SK-MEL-5 (cell line): ENCODE measurements at places on chromosomes 7 and 10.

DNA sequence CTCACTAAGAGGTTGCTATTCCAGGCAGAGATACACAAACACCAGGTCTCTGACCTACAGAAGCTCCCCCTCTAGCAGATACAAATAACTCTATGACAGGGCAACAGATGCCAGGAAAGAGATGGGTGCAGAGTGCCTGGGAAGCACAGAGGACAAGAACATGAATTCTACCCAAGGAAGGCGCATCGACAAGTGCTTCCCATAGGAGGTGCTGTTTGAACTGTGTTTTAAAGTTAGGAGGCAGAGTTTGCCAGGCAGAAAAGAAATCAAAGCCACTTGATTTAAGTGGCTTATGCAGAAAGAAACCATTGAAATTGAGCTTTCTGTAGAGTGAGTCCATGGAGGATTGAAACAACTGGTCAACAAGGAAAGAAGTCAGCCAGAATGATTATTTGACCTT lies 35.3 kb upstream of the EGR2 start:
- peak; percentile 65 for DNase-seq

GRCh38 chr7:45098983-45099839 lies 10.4 kb upstream of the NACAD start:
- no peak for DNase-seq

DNA sequence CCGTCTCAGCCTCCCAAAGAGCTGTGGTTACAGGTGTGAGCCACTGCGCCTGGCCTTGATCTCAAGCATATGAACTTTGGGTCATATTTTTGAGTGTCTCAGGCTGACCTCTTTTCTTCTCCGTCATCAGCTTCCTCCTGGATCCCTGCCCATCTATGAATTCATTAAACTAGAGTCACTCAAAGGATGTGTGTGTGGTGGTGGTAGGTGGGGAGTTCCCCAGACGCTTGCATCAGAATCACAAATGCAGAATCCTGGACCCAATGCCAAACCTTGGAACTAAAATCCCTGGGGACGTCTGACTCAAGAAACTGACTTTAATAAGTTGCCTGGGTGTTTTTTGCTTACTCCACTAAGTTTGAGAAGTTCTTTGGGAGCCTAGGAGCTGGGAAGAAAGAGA lies 6.7 kb upstream of the CREB5 start:
- DNase-seq, result peak; percentile 52

GRCh38 chr7:105876964-105877601 lies 684 bp upstream of the ATXN7L1 start:
- DNase-seq, result peak; percentile 53

GRCh38 chr7:117135553-117135891 lies 182.2 kb downstream of the ST7 start:
- no peak for DNase-seq

DNA sequence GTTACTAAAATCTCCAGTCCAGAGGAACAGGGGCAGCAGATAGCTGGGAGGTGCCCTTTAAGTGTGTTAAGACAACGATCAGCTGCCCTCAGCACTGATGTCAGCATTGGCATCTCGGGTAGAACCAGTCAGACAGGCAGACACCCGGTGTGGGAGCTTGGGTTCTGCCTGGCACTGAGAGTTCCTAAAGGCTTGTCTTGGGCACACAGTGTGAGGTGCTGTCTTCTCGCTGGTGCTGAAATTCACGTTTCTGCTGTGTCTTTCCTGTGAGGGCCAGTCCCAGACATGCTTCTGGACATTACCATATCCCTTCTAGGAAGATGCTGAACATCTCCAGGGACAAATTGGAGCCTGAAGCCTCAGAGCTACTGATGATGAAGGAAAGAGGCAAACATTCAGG lies 156.2 kb downstream of the DNAJB6 start:
- no peak for DNase-seq

GRCh38 chr10:117272195-117273076 lies 31.5 kb downstream of the SLC18A2 start:
- DNase-seq, result no peak

GRCh38 chr7:68971634-68972340 lies 626.5 kb upstream of the AUTS2 start:
- no peak for DNase-seq

GRCh38 chr10:30420266-30420665 lies 13.7 kb upstream of the MAP3K8 start:
- no peak for DNase-seq

DNA sequence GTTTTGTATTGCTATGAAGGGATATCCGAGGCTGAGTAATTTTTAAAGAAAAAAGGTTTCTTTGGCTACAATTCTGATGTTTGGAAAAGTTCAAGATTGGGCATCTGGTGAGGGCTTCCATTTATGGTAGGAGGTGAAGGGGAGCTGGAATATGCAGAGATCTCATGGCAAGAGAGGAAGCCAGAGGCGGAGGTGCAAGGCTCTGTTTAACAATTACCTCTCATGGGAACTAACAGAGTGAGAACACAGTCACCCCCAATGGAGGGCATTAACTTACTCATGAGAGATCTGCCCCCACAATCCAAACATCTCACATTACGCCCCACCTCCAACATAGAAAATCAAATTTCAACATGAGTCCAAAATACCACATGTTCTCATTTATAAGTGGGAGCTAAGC lies 62.0 kb downstream of the AKR1D1 start:
- DNase-seq, result no peak

DNA sequence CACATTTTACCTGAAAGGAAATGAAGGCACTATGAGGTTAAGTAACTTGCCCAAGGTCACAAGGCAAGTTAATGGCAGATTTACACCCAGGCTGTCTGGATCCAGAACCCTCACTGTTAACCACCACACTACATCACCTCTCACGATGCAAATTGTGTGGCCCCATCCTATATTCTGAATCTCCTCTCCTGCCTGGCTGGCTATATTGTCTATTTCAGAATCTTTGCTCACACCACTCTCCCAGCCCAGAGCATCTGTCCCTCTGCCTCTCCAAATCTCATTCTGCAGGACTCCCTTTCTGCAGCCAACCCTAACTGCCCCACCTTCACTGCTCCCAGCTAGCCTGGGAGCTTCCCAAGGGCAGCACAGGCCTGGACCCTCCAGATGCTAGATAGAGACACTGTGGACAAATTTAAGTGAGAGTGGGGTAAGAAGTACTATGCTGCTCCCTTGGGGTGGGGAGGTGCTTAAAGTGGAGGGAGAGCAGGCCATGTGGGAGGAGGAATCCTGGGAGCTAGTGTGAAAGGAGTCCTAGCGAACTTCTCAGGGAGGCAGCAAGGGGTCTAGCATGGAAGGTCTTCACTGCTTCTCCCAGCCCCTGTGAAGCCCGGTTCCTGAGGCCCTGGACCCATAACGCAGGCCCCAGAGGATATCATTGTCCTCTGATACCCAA lies 786 bp downstream of the CUEDC2 start:
- peak; percentile 29 for DNase-seq

- peak; percentile 45 for DNase-seq
These were observed 786 bp downstream of the TAF3 start for GRCh38 chr10:7819121-7819460.

DNA sequence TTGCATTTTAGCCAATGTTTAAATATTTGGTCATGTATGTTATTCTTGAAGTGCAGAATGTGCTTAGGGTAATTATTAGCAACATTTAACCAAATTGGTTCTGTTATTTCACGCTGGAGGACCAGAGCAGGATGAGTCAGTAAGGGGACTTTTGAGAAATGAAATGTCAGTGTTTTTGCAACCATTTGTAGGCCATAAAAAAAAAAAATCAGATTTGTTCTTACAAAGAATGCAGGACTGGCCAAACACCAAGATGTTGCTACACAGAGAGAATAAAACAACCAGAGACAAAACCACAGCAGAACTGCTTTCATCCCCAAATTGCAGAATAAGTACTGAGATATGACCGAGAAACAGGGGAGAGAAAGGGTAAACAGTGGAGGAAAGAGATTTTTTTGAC lies 62.1 kb downstream of the TPST1 start:
- no peak for DNase-seq

DNA sequence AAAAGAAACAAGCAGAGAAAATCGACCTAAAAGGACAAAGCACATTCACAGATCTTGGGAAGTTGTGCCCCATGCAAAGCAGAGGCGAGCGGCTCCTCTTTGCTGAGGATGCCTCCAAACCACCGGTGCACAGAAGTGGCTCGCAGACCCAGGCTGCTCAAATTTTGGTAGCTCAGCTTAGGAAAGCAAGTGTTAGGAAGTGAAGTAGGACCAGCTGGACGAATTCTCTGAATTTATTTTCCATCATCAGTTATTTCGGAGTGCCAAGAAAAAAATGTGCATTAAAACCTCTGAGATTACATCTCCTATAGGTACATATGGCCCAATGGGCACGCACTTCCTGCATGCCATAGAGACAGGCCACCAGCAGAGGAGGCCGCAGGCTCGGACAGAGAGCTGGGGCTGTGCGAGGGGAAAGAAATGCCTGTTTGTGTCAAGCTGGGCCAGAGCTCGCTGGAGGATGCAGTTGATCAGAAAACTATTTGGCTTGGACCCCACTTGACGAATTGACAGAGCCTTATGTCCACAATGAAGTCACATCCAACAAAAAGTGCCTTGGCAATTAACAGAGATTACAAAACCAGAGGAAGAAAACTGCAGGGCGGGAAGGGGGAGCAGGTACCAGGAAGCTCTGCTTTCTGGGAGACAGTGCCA lies 122.3 kb upstream of the LYZL2 start:
- peak; percentile 68 for DNase-seq

DNA sequence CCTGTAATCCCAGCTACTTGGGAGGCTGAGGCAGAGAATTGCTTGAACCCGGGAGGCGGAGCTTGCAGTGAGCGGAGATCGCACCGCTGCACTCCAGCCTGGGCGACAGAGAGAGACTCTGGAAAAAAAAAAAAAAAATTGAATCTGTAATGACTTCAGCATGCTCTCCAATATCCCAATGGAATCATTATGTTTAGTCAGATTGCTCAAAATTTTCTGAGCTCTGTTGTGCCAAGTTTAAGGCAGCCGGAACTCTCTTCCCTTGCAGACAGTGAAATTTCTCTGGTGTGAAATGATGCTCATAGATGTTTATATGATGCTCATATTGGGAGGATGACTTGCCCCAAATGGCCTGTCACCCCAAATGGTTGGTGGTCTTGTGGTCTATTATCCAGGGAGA lies 180.9 kb downstream of the CTTNBP2 start:
- DNase-seq, result no peak

DNA sequence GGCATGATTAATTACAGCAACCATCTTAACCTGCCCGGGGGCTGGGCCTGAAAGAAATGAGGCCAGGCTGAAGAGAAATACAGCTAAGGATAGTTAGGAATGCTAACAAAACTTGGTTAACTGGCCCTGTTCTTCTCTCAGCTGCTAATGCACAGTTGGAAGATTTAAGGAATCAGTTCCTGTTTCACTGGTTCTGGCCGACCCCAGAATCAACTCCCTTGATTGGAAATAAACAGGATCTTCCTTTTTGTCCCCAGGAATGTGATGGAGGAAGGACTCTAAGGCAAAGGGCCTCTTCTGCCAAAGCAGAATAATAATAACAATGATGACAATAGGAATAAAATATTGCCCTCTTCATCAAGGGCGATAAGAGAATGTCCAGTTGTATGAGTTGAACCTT lies 3.5 kb upstream of the LRMDA start:
- DNase-seq, result no peak

GRCh38 chr10:110993024-110993693 lies 73.8 kb downstream of the SHOC2 start:
- peak; percentile 24 for DNase-seq

DNA sequence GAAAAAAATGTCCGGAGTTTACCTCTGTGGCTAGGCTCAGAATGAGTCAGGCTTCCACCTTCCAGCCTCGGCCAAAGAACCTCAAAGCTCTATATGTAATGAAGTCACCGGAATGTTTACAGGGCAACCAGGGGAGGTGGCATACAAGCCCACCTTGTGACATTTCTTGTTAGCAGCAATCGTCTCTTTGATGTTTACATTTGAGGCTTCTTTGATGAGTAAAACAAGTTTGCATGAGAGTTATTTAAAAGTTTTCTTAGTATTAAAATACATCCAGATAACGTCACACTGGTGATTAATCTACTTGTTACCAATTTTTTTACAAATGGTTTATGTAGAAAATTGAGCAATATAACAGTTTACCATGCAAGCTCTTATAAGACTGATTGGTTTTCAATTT lies 133.1 kb upstream of the ADAM12 start:
- no peak for DNase-seq

- DNase-seq, result no peak
These were observed 132.4 kb upstream of the GDF10 start for GRCh38 chr10:47167591-47167990.

GRCh38 chr10:8112230-8112905 lies 57.9 kb downstream of the GATA3 start:
- no peak for DNase-seq

- no peak for DNase-seq
These were observed 22.2 kb upstream of the SH2B2 start for GRCh38 chr7:102264367-102264891.

- DNase-seq, result peak; percentile 92
These were observed 16.5 kb downstream of the CPN1 start for GRCh38 chr10:100065084-100065660.

GRCh38 chr10:111833251-111833650 lies 350.3 kb downstream of the GPAM start:
- DNase-seq, result no peak

- DNase-seq, result no peak
These were observed 35.5 kb upstream of the PTF1A start for GRCh38 chr10:23156447-23157150.

- no peak for DNase-seq
These were observed 127.0 kb downstream of the CCNY start for GRCh38 chr10:35463105-35463867.

- DNase-seq, result no peak
These were observed 56.9 kb upstream of the FAM133B start for GRCh38 chr7:92647011-92647625.

- no peak for DNase-seq
These were observed 59.6 kb upstream of the TRIL start for GRCh38 chr7:29017713-29018112.

DNA sequence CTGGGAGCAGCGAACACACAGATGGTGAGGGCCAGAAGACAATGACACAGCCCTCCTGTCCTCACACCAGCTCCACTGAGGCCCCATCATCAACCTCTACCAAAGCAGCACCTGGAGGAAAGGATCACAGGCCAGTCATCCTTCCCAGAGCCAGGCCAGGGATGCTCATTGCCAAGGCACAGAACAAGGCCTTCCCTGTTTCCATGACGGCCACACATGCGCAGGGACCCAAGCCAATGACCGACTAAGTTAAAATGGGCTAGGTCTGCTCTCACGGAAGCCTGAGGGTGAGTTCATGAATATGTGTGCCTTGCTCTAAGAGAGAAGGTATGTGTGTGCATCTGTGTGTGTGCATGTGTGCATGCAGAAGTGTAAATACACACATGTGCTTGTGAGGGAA lies 39.6 kb downstream of the COBL start:
- no peak for DNase-seq

DNA sequence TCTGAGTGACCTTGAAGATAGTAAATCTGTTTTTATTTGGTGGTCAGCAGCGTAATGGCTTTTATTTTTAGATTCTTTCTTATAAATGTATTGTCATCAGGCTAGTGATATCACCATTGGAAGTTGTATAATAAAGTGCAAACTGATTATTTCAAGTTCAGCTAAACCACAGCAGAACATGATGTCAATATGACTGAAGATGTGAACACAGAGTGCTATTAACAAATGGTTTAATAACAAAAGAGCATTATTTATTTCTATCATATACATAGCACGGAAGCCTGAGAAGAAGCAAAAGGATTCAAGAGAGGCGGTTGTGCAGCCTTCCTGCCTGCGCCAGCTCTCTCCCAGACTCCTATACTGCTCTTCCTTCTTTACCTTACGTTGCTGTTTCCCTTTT lies 142.7 kb downstream of the SDK1 start:
- DNase-seq, result no peak

- no peak for DNase-seq
These were observed 10.4 kb upstream of the PCGF5 start for GRCh38 chr10:91210014-91210413.

- no peak for DNase-seq
These were observed 1079.3 kb upstream of the LRRTM3 start for GRCh38 chr10:65846541-65846940.
